Activated CD8-positive, alpha-beta T cell treated with anti-CD3 and anti-CD28 coated beads for 36 hours (primary cell): ENCODE measurements at places on chromosomes 3 and 15. TPM values are rescaled to one million over a fixed set of nuclear protein-coding genes. Genes with fewer than 3 reads are reported as not detected.

Gene MUSTN1
- not detected for total RNA-seq

DNA sequence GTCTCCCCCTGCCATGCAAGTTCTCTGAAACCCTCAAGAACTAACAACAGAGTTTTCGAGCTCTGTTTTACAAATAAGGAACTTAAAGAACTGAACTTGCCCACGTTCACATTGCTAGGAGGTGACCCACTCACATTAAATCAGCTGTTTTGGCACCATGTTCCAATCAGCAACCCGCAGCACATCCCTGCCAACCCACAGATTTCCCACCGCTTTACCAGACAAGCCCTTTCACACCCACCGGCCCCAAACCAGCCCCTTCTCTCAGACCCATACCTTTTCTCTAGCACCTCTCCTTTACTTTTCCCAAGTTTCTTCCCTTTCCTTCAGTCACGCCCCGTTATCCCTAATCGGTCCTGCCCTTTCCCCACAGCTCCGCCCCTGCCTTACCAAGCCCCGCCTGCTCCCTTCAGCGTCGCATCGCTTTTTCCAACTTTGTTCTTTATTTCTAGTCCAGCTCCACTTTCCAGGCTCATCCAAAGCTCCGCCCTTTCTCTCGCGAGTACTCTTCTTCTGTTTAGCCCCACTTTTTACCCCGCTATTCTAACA, 804 bp upstream of the BRPF1 start:
- no peak for DNase-seq
- H3K4me3 ChIP-seq: peak overlapping the region; percentile 97
- peaks cover 29% of the 10 kb centered on the region for H3K36me3 ChIP-seq
- H3K27me3 ChIP-seq: no peaks in the 10 kb centered on the region
- H3K27ac ChIP-seq: peak overlapping the region; percentile 91
- H3K4me1 ChIP-seq: peaks cover 65% of the 10 kb centered on the region

GRCh38 chr3:23819599-23820360, 14.0 kb downstream of the UBE2E1 start:
- peaks cover 50% of the 10 kb centered on the region for H3K4me1 ChIP-seq
- no peak overlapping the region for H3K27ac ChIP-seq
- H3K27me3 ChIP-seq: no peaks in the 10 kb centered on the region
- no peak overlapping the region for H3K4me3 ChIP-seq
- peaks cover 14% of the 10 kb centered on the region for H3K36me3 ChIP-seq
- no peak for DNase-seq

GRCh38 chr3:8596321-8597218, 48.0 kb downstream of the SSUH2 start:
- no peak overlapping the region for H3K4me3 ChIP-seq
- H3K27me3 ChIP-seq: no peaks in the 10 kb centered on the region
- no peak overlapping the region for H3K27ac ChIP-seq
- H3K36me3 ChIP-seq: no peaks in the 10 kb centered on the region

DNA sequence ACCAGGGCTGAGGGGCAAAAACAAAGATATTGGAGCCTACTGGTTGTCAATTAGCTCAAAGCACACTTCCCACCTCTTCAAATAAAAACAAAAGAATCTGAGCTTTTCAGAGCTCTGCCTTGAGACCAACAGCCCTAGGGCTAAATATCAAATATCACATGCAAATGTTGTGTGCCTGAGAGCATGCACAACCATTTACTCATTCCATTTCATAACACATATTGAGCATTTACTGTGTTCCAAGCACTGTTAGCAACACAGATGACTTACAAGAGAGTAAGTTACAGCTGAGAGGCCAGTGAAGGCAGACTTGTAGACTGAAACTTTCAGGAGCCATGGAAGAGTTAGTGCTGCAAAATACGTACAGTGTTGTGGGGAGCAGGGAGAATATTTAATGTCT, 222.4 kb downstream of the CPNE4 start:
- no peak overlapping the region for H3K4me3 ChIP-seq
- H3K36me3 ChIP-seq: no peaks in the 10 kb centered on the region
- no peaks in the 10 kb centered on the region for H3K4me1 ChIP-seq
- H3K27ac ChIP-seq: no peak overlapping the region
- H3K27me3 ChIP-seq: peaks cover 9% of the 10 kb centered on the region

- no peaks in the 10 kb centered on the region for H3K4me1 ChIP-seq
- no peaks in the 10 kb centered on the region for H3K36me3 ChIP-seq
- no peak overlapping the region for H3K27ac ChIP-seq
- H3K4me3 ChIP-seq: no peak overlapping the region
- peaks cover 6% of the 10 kb centered on the region for H3K27me3 ChIP-seq
Observed at GRCh38 chr15:66586155-66586976, 20.6 kb upstream of the LCTL start.

- H3K4me1 ChIP-seq: no peaks in the 10 kb centered on the region
- no peak overlapping the region for H3K4me3 ChIP-seq
- H3K27me3 ChIP-seq: peaks cover 8% of the 10 kb centered on the region
- peaks cover 3% of the 10 kb centered on the region for H3K36me3 ChIP-seq
Observed at GRCh38 chr15:68249058-68249713, 19.7 kb upstream of the CLN6 start.

Gene EIF2A
- 136 TPM for total RNA-seq

- no peak overlapping the region for H3K4me3 ChIP-seq
- H3K27ac ChIP-seq: no peak overlapping the region
- no peaks in the 10 kb centered on the region for H3K4me1 ChIP-seq
- DNase-seq: no peak
Observed at GRCh38 chr15:33644304-33644703, 324.0 kb upstream of the CHRM5 start.

DNA sequence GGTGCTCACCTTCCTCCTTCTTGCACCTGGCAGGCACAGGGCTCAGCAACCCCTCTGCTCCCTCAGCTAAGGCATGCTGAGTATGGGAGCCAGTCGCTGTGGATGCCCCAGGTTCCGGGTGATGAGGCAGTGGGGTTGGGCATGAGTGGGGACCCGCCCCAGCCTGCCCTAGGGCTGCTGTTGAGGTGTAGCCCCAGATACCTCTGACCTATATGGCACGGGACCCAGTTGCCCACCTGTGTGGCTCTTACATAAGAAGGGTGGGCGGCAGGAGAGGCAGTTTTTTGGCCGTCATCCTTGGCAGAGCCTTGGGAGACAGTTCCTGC, 21.0 kb downstream of the ACSBG1 start:
- no peak for DNase-seq
- H3K36me3 ChIP-seq: no peaks in the 10 kb centered on the region
- peaks cover 4% of the 10 kb centered on the region for H3K27me3 ChIP-seq

Gene NR2F2
- not detected for total RNA-seq

DNA sequence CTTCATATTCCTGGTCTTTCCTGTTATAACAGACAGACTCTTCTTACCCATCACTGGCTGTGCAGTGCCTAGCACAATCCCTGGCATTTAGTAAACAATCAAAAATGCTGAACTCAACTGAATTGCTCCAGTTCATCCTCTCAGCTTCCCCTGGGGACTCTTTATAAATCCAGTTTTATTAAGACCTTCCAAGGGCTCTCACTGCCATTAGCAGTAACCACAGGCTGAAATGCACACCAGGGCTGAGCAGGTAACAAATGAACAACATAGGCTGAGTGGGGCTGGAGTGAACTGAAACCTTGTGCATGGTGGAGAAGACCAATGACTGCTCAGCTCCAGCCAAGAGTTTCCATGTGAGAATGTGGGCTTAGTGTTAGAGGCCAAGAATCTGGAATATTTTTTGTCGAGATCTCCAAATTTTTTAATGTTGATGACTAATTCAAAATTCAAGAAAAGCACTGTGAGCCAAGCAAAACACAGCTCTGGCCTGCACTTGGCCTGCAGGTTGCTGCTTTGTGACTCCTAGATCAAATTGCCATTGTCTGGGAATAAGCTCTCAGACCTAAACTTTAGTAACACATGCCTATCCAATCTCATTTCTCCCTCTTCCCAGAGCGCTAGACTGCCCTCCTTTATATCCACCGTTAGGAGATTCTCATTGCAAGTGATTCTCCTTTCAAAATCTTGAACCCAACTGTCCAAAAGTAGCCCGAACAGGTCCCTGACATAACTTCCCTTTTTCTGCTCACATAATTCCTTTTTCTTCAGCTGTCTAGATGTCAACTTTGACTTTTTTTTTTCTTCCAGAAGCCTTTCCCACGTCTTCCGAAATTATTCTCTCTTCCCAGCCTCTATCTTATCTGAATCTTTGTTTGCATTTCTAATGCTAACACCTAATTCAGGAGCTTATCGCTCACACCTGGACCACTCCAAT, 7.4 kb downstream of the SQOR start:
- no peak for DNase-seq
- H3K36me3 ChIP-seq: peaks cover 44% of the 10 kb centered on the region
- H3K27ac ChIP-seq: no peak overlapping the region
- H3K4me1 ChIP-seq: peaks cover 87% of the 10 kb centered on the region

Gene ALDH1A3
- total RNA-seq: not detected

GRCh38 chr3:184255291-184256039, 5.9 kb downstream of the CAMK2N2 start:
- H3K27ac ChIP-seq: peak overlapping the region; percentile 66
- DNase-seq: peak; percentile 58
- peaks cover 14% of the 10 kb centered on the region for H3K36me3 ChIP-seq

GRCh38 chr3:57983734-57984518, 24.3 kb upstream of the FLNB start:
- DNase-seq: peak; percentile 76
- H3K27ac ChIP-seq: peak overlapping the region; percentile 92

Gene IL17RE
- total RNA-seq: 1.2 TPM

Gene PRR20G
- not detected for total RNA-seq

DNA sequence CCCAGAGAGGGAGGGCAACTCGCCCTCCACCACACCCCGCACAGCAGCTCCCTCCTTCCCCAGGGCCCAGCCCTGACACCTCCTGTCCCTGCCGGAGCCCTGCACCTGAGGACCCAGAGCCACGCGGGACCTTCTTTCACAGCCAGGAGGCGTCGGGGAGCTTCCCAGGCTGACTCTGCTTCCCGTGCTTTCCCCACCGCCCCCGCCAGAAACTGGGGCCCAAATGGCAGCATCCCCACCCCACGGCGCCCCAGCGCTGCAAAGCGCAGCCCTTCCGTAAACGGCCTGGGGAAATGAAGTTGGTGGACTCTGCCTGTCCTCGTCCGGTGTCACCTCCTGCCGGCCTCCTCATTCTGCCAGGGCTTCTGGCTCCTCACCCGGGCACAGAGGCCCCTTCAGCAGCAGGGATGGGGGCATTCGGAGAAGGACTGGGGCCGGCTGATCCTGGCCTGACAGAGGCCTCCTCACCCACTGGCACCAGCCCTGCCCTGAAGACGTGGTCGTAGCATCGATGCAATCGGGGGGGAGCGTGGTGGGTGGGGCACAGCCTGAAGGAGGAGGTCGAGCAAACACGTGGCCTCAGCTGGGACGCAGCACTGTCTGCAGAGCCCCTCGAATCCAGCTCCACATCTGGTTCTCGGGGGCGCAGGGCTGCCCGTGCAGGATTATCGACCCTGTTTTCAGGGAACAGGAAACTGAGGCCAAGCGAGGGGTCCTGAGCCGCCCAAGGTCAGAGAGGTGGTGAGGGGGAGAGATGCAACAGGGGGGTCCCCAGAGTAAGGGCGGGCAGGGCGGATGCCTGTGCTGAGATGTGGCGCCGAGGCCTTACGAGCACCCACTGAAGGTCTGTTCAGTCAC, 235.4 kb downstream of the XXYLT1 start:
- no peak overlapping the region for H3K27ac ChIP-seq

- H3K4me3 ChIP-seq: no peak overlapping the region
- DNase-seq: no peak
- H3K27me3 ChIP-seq: peaks cover 16% of the 10 kb centered on the region
- no peaks in the 10 kb centered on the region for H3K4me1 ChIP-seq
Observed at GRCh38 chr15:61382927-61383326, 153.8 kb upstream of the RORA start.

- no peaks in the 10 kb centered on the region for H3K36me3 ChIP-seq
- peaks cover 54% of the 10 kb centered on the region for H3K4me1 ChIP-seq
- no peaks in the 10 kb centered on the region for H3K27me3 ChIP-seq
- no peak overlapping the region for H3K4me3 ChIP-seq
- H3K27ac ChIP-seq: no peak overlapping the region
Observed at GRCh38 chr3:4581920-4582611, 88.9 kb downstream of the ITPR1 start.

DNA sequence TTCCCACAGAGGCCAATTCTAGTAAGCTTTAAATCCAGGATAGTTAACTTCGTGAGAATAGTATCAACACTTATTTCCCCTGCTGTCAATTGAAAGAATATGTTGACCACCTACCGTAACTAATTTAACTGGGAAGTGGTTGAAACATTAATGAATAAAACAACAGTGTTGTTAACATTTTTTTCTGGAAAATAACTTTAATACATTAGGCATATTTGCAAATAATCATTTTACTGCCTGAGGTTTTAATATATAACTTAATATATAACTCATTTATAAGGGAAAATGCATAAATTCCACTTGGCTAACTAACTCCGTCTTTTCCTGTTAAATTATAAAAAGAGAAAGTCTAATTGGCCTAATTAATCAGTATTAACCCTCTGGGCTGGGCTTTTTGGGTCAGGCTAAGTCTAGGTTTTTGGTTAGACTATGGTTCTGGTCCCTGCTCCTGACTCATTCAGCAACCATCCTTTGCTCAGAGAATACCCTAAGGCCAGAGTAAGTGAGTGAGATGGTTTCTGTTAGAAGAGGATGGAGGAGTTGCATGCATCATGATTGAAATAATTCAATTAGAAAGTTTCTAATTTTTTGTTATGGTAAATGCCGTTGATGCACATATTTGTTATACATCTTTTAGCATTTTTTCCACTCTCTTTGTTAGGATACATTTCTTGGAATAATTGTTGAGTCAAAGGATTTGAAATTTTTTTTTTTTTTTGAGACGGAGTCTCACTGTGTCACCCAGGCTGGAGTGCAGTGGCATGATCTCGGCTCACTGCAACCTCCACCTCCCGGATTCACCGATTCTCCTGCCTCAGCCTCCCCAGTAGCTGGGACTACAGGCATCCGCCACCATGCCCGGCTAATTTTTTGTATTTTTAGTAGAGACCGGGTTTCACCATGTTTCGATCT, 10.8 kb upstream of the SKIL start:
- no peaks in the 10 kb centered on the region for H3K27me3 ChIP-seq
- no peak for DNase-seq
- no peak overlapping the region for H3K27ac ChIP-seq
- H3K4me1 ChIP-seq: peaks cover 4% of the 10 kb centered on the region
- no peak overlapping the region for H3K4me3 ChIP-seq
- no peaks in the 10 kb centered on the region for H3K36me3 ChIP-seq

Gene SLCO2A1
- total RNA-seq: not detected
